NCI-H748 treated with DMSO at 0.1 percent for 48 hours (cell line): ENCODE measurements at places on chromosomes 11 and 22.
A peak's percentile ranks its signal among the peaks of the same experiment; 100 is the strongest.

DNA sequence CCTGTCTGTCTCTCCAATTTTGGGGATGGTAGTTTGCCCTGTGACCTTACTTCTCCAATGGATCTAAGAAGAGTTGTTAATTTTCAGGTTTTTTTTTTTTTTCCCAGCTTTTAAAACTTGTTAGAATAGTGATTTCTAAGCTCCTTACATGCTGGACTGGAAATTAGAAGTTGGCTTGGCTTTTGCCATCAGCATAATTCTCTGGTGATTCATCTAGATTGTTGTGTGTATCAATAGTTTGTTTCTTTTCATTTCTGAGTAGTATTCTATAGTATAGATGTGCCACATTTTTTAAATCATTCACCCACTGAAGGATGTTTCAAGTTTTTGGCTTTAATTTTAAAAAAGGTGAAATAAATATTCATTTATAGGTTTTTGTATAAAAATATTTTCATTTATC is 51.4 kb downstream of the ADAMTS15 start:
- no peak for DNase-seq

DNA sequence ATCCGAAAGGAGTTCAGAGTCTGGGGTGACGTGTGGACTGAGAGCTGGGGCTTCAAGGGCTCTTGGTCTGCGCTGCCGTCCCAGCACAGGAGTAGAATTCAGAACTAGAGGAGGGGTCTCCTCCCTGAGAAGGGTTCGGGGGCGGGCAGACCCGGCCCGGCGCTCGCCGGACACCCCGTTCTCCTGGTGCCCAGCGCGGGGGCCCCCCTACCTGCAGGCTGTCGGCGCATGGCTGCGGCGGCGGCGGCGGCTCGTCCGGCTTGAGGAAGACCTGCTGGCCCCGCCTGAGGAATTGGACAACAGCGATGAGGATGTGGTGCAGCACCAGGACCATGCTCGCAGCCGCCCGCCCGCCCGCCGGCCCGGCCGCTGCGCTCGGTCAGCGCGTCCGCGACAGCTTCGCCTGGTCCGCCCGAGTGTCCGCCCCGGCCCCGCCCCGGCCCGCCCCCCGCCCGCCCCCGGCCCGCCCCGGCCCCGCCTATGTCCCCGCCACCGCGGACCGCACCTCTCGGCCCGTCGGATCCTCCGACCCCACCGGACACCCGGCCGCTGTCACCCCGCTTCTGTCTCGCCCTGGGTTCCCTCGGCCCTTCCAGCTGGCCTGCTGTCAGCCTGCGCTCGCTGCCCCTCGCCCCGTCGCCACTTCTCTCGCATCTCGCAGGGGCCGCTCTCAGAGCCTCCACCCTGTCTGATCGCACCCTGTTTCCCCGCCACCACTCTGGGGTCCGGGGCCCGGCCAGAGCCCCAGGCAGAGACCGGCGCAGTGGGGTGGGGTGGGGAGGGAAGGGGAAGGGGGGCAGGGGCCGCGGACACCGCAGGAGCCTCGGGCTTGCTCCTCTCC is 32.0 kb downstream of the PDE2A start:
- no peak for DNase-seq

DNA sequence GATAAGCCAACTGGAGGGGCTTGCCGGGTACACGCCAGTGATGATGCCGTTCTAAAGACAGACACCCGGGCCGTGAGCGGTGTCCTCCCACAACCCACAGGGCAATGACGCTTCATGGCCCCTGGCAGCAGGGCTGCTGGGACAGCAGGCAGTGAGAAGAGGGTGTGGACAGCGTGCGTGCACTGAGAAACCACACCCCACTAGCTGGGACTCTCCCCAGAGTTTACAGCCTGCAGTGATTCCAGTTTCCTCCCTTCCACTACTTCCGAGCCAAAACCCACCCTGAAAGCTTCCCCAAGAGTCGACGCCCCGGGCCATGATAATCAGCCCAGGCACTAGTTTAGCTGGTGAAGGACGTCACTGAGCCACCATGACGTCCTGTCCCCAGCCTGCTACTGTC is 29.2 kb downstream of the CPT1A start:
- DNase-seq = no peak

DNA sequence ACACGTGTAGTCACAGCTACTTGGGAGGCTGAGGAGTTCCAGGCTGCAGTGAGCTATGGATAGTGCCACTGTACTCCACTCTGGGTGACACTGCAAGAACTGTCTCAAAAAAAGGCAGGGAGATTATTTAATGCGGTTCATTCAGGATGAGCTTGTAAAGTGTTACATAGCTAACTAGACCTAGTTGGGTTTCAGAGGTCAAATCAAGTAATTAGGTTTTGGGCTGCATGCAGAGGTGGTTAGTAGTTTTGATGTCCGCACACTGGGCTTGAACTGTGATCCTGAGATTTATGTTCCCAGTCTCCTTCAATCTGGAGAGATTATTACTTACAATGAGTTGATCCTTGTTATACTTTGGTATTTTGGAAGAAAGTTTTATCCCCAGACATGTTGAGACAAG is 2.1 kb upstream of the RBM4 start:
- no peak for DNase-seq

- no peak for DNase-seq
These were observed 13.6 kb downstream of the BCL9L start for GRCh38 chr11:118911880-118912741.

DNA sequence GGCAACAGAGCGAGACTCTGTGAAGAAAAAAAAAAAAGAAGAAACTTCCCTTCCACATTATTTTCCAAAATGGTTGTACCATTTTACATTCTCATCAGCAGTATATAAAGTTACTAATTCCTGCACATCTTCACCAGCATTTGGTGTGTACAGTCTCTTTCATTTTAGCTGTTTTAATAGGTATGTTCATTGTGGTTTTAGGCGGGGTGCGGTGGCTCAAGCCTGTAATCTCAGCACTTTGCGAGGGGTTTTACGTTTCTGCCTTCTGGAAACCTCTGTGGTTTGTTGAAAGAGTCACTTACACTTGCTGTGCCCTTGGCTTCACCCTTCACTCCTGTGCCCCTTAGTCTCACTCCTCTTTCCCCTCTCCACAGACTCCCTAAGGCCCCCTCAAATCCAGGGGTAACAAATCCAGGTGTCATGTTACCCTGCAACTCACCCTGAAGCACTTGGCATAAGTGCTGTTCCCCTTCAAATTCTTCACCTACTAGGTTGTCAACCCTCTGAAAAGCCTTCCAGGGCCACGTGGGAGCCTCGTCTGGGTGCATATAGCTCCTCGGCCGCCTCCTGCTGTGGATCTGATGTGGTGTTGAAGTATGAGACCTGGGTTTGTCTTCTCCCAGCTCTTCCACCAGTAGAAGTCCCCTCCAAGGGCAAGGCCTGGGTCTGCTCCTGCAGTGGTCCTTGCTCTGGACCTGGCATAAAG is 20.8 kb downstream of the TOB2 start:
- DNase-seq = no peak

GRCh38 chr11:487571-488021 is 19.4 kb downstream of the RNH1 start:
- DNase-seq = no peak

DNA sequence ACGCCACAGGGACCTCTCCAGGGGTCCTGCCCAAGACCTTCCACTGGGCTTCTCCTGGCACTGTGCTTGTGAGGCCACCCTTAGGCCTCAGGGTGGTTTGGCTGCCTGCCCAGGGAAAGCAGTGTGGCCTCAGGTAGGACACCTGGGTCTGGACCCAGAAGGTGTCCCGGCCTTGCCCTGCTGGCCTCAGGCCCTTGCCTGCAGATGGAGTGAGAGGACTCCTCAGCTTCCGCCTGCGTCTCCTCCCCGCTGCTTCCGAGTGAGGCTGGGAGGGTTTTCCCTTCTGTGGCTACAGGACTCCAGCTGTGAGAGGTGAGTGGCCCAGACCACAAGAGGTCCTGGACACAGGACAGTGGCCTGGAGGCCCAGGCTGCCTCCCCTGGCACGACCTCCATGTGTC is 60.4 kb downstream of the WNT7B start:
- DNase-seq = no peak

DNA sequence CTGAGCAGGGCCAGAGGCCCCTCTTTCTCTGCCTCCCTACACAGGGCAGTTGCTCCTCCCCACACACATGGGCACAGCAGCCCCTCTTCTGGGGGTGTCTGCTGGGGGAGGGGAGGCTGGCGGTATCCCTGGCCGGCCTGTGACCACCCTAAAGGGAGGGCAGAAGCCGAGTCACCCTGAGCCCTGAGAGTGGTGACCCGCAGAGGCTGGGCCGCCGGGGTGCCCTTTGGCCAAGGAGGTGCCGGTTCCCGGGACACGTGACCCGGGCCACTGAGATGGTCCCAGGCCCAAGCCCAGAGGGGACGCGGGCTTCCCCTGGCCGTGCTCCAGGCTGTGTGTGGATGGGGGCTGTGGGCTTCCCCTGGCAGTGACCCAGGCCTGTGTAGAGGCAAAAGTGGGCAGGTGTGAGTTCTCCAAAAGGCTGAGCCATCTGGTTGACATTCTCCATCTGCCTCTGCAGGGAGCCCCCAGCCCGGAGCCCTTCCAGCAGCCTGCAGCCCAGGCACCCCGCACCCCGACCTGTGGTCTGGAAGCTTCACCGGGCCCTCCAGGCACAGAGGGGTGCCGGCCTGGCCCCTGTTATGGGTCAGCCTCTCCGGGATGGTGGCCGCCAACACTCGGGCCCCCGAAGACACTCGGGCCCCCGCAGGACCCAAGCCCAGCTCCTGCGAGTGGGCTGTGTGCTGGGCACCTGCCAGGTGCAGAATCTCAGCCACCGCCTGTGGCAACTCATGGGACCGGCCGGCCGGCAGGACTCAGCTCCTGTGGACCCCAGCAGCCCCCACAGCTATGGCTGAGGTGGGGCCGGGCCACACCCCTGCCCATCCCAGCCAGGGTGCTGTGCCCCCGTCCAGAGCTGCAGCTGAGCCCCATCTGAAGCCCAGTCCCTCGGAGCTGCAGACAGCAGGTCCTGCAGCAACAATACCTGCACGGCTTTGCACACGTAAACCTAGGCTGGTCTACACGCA is 1.0 kb downstream of the ADM2 start:
- no peak for DNase-seq

GRCh38 chr11:68002938-68003845 is 705 bp downstream of the UNC93B1 start:
- peak; percentile 14 for DNase-seq

DNA sequence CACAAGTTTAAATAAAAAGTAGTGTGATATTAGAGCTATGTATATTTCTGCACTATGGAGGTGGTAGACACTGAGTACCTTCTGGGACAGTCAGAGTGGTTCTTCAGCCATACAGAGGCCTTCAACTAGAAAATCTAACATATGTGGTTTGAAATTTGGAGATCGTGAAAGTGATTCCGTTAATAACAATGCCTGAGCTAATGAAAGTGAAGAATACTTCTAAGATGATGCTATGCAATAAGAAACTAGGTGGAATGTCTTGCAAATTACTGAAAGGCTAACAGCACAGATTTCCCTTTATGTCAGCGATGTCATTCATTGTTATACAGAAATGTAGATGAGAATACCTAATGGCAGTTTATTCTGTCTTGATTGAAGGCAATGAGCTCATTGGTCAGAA is 1984.7 kb upstream of the RAG2 start:
- DNase-seq = no peak

DNA sequence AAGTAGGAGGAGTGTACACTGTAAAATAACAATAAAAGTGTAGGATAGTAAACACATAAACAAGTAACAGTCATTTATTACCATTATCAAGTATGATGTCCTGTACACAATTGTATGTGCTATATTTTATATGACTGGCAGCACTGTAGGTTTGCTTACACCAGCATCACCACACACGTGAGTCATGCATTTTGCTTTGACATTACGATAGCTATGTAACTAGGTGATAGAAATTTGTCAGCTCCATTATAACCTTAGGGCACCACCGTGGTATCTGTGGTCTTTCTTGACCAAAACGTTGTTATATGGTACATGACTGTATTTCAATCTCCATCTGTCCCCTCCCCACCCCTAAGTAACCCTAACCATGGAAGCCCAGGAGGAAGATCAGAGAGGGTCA is 1.1 kb downstream of the DNAL4 start:
- no peak for DNase-seq

DNA sequence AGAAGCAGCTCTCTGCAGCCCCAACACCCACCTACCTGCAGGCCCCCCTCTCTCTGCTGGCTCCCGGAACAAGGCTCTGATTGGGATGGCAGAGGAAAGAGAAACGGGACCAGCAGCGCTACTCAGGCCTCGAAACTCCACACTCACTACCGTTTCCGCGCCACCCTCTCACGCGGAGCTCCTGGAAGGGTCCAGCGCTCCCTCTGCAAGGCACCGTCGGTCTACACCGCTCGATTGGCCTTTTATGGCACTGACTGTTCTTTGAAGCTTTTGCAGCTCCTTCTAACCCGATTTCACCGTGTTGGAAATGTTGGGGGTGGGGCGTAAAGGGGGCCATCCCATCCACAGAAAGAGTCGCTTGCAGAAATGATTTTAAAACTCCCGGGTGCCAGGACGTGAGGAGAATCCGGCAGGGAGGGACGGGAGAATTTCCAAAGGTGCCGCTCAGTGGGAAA is 323 bp upstream of the PANX1 start:
- peak; percentile 18 for DNase-seq

- DNase-seq = no peak
These were observed 163.7 kb downstream of the LARGE1 start for GRCh38 chr22:33756508-33756949.

- peak; percentile 42 for DNase-seq
These were observed at the start of gene FAT3 for GRCh38 chr11:92224407-92225124. Gene FAT3 (plus strand): TSS chr11:92224818. CDS start chr11:92352113, 127,295 bp downstream.

- no peak for DNase-seq
These were observed 3.9 kb upstream of the SCN2B start for GRCh38 chr11:118180300-118180703.

DNA sequence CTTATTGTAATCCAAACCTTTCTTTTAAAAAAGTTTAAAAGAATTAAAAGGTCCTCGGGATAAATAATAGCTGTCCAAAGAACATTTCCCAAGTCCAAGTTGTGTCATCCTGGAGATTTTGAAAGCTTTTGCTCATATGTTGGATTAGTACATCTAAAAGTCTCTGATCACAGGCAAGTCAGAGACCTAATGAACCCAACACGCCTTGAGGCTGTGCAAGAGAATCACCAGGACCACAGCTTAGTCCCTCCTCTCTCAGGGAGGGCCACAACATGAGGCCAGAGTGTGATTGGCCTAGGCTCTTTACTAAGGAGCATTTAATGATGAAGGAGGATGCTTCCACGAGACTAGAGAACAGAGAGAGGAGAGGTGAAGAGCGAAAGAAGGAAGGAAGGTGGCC is 98.7 kb upstream of the OR5AK2 start:
- no peak for DNase-seq
